ENCODE measurements at places on chromosomes 13 and 19.

DNA sequence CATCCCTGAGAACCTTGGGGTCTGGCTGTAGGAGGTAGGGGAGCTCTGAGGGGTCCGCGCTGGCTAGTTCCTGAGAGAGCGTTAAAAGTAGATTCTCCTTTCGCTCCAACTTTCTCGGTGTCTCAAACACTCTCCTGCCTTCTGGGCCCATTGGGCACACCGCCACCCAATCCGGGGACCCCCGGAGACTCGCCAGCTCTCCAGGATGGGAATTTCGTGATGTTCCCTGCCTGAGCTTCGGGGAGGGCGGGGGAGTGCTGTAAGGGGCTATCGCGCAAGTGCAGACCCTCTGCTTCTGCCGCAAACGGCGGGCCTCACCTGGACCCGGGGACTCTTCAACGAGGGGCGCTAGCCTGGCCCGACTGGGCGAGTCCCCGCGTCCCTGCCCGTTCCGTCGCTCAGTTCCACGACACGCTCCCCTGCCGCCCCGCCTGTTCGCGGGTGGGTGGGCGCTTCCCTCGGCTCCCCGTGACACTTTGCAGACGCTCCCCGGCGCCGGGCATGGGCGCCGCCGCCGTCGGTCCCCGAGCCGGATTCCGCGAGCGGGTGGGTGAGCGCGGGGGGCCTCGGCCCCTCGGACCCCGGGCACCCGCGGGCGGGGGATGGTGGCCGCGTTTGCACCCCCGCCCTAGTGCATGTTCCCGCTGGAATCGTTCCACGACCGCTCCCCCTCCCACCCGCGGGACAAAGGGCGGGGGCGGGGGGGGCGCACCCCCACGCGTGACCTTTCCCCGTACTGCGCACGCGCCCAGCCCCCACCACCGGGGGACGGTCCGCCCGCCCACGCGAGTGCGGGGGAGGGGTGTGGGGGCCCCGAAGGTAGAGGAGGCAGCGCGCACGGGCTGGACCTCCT, at the start of gene CCDC106:
TSS of gene CCDC106 (plus strand) at position 481 of the 853 bp plus-strand sequence. CDS start 835 bp downstream, outside the sequence.
- DNase-seq = peak; percentile 75

DNA sequence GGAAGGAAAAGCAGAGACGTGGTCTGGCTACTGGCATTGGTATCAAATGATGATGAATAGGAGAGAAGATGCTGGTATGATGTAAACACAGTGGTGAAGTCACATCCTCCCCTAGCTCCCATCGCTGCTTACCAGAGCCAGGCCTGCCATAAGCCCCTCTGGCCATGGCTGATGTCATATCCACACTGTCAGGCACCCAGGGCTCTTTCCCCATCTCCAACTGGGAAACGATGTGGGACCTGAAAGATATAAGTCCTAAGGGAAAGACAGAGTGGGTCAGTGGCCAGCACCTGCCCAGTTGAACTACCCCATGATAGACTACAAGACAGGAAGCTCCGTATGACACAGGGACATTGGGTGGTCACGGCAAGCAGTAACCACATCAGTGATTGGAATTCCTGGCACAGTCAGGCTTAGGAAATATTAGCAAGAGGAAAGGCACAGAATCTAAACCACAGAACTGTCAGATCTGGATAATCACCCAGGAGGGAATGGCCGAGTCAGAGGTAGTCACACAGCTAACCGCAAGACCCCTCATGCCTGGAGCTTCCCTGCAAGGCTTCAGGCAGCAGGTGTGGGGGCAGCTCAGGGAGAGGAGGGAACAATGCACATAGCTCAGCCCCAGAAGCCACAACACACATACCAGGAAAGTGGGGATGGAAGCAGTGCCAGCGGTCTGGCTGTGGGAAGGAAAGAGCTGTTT, 3.8 kb downstream of the ZNF792 start:
- DNase-seq = no peak

DNA sequence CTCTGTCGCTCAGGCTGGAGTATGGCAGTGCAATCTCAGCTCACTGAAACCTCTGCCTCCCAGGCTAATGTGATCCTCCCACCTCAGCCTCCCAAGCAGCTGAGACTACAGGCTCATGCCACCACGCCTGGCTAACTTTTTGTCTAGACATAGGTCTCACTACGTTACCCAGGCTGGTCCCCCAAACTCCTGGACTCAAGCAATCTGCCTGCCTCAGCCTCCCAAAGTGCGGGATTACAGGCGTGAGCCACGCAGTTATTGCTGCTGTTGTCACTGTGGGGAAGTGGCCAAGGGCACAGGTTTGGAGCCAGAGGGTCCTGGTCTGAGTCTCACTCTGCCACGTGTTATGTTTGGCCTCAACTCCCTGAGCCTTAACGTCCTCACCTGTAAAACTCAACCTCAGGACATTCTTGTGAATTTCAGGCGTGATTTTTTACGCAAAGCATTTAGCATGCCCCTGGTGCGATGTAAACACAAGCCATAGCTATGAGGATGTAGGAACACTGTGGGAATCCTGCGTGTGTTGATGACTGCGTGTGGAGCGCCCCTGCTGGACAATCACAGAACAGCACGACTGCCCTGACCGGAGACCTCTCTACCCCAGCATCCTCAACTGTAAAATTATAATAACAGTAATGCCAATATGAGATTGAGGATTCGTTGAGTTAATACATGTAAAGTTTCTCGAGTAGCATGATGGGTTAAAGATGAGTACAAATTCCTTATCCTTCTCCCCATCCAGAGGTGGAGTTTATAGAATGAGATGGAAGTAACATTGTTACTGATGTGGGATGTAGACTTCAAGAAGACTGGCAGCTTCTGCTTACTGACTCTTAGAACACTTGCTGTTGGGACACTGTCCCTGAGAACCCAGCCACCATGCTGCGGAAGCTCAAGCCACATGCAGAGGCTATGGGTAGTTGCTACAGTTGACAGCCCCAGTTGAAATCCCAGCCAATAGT, 41.8 kb upstream of the PNMA8B start:
- peak; percentile 19 for DNase-seq

- no peak for DNase-seq
These were observed 31.0 kb downstream of the C2CD4C start for GRCh38 chr19:377801-378581.

GRCh38 chr13:112174476-112175110, 107.6 kb downstream of the SOX1 start:
- DNase-seq = no peak

DNA sequence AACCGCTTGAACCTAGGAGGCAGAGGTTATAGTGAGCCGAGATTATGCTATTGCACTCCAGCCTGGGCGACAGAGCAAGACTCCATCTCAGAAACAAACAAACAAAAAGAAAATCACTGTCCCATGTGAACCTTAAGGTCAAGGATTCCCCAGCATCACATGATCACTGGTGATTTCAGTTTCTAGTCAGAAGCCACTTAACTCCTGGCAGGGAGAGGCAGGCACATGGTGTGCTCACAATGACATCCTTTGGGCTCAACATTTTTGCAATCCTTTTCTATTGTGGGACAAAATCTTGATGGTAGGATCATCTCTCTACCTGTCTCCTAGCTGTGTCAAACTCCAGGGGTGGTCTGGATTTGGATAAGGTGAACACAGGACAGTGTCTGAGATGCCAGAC, 12.1 kb downstream of the AKAP8 start:
- no peak for DNase-seq

- no peak for DNase-seq
These were observed 51.0 kb upstream of the CYP2A7 start for GRCh38 chr19:40933025-40933424.

GRCh38 chr13:34108410-34108809, 290.5 kb downstream of the RFC3 start:
- DNase-seq = peak; percentile 58

GRCh38 chr19:6056801-6057650, 53.3 kb downstream of the RFX2 start:
- peak; percentile 94 for DNase-seq

DNA sequence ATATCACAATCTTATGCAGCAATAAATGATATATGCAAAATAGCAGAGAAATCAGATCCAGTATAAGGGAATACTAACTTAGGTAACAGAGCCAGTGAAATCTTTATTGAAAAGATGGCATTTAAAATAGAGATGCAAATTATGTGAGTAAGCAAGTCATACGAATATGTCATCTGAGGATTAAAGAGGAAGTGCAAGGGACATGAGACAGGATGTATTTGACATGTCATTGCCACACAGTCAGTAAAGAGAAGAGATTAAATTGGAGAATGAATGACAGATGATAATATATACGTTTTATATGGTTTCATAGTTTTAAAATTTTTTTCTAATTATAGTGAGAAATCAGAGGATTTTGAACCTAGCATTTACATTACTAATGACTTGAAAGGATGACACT, 426.4 kb downstream of the SLITRK5 start:
- DNase-seq = no peak

- DNase-seq = no peak
These were observed 23.6 kb upstream of the LRCH1 start for GRCh38 chr13:46529216-46529919.

GRCh38 chr13:93249364-93250306, 23.0 kb downstream of the GPC6 start:
- peak; percentile 91 for DNase-seq

DNA sequence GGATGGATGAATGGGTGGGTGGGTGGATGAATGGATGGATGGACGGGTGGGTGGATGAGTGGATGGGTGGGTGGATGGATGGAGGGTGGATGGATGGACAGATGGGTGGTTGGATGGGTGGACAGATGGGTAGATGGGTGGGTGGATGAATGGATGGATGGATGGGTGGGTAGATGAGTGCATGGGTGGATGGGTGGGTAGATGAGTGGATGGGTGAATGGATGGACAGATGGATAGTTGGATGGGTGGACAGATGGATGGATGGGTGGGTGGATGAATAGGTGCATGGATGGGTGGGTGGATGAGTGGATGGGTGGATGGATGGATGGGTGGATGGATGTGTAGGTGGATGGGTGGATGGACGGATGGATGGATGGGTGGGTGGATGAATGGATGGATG, 17.8 kb downstream of the SHC2 start:
- DNase-seq = no peak

DNA sequence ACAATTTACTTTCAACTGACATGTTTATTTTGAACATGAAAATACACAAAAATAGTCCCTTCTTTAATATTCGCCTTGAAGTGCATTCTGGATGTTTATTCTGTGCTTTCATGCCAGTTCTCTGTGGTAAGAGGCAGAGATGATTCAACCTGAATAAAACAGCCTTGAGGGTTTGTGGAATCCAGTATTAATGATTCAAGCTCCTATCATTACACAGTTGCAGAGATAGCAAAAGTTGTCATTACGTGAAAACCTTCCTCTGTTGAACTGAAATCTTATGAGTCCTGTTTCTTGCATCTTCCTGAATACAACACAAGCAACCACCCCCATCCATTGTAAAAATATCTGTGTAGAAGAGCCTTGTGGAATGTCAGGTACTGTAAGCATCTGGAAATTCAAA, 142.3 kb upstream of the HTR2A start:
- DNase-seq = peak; percentile 80

GRCh38 chr19:1067341-1067957, 482 bp downstream of the ARHGAP45 start:
- DNase-seq = no peak

DNA sequence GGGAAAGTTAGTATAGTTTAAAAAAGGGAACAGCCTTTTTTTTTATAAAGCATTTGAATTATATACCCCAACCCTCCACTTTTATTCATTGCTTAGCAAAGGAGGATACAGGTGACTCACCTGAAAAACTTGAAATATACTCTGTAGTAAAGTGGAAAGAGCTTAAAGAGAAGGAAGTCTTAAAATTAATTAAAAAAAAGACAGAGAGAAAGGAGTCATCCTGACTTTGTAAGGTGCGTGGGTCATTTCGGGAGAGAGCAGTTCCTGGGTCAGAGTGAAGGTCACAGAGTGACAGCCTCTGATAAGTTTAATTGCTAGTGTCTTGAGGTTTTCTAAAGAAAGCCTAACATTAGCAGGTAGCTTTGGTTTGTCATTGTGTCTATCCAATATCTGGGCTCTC, 310.3 kb downstream of the KLF5 start:
- DNase-seq = no peak
